ENCODE measurements at places on chromosomes 3 and 15.
A peak's percentile ranks its signal among the peaks of the same experiment; 100 is the strongest.

DNA sequence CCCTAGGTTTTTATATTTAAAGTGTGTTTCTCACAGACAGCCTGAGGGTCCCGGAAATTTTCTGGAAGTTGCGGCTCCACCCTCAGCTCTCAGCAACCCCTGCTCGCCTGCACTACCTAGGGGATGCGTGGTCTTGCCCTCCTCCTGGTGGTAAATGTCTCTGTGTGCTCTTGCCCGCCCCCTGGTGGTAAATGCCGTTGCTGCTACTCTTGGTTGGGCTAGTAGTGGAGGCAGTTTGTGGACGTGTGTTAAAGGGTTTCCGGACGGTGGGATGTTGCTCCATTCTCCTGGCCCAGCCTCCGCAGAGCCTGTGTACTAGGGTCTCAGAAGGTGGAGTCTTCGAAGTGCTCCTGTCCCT, 27.4 kb downstream of the STOML1 start:
- peak; percentile 69 for DNase-seq

DNA sequence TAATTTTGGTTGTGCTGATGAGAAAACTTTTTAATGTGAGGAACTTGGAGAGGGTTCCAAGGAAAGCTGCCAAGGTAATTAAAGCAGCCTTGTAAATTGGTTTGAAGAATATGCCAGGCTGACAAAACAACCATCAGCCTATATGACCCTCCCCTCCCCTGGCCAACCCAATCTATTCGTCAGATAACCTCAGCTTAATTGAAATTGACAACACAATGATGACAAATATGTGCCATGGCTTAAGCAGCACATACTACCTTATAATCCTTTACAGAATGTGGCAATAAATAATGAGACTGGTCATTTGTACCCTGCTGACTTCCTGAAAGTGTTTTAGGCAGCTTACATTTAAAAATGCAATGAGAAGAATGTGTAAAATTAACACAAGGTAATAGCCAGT, 118.2 kb downstream of the EFHB start:
- no peak for DNase-seq

DNA sequence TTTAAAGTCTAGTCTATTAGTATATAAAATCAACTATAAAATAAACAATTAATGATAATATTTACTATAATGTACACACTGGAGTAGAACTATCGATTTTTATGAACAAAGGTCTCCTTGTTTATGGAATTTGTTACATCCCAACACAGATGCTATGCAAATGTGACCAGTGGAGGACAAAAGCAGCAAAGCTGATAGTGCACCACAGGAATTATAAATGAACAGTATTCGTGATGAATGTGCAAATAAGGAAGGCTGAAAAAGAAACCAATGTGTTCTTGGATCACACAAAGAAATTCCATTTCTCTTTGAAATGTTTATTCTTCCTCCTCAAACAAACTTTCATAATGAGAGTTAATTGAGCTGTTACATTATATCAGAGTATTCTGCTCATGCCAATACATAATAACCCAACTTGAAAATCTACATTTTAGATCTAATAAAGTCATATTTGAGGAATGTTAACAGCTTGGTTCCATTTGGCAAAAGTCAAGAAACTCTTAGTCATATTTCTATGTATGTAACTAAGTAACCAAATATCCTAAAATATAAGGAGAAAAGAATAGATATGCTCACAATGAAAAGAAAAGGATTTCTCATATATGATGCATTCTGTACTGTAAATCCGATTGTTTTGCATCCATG, 79.3 kb downstream of the NEK10 start:
- peak; percentile 57 for DNase-seq

GRCh38 chr3:118990823-118991560, 43.7 kb downstream of the IGSF11 start:
- DNase-seq, result no peak

DNA sequence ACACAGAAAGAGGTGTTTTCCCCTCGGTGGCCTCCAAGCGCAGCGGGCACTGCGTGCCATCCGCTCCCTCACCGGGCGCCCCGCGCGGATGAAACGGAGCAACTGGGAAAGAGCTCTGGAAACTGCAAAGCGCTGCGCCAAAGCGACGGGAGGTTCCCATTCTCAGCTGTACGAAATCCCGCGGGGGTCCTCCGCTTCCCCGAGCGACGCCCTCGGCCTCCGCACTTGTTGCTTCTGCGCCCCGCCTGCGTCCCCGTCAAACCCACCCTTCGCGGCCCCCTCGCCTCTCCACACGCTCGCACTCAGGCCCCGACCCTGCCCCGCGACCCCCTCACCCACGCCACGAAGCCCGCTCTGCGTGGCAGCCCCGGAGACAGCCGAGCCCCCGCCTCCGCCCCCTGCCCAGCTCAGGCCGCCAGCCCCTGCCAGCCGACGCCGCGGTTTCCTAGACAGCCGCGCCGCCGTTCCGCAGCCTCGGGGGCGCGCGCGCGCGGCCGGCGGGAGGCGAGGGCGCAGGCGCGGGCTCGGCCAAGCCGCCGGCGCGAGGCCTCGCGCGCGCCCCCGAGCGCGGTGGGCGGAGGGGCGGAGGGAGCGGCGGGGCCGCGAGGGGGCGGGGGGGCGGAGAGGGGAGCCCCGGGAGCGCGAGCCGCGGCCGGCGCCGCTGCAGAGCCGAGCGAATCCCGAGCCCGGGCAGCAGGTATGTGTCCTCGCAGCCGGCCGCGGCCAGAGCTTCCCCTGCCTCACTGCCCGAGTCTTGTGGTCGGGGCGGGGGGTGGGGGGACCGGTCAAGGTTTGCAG, at the start of gene TMEM266:
TSS of gene TMEM266 (plus strand) at position 666 of the 798 bp plus-strand sequence. CDS start 74,279 bp downstream, outside the sequence.
- no peak for DNase-seq

DNA sequence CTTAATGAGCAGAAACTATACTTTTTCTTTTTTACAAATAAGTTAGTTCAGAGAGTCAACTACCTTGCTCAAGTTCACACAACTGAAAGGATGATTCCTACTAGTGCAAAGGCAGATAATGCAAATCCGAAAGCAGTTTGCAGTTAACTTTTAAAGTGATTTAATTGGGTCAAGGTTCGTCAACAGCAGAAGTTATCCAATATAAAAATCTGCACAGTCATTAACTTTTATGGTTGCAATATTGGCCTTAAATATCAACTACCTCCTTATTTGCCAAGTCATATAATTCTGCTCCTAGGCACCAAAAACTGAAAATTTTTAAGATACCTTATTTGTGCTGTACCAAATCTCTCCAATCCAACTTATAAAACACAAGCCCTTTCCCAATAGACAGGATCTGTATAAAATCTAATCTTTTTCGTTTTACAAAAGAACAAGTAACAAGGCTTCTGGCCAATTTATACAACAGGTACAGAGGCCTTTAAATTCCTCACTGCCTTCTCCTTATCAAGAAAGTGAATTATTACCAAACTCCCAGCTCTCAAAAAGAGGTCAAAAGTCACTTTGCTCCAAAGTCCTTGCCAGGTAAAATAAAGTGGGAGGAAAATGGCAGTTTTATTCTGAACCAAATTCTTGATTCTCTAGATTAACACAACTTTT, 416.6 kb upstream of the NECTIN3 start:
- no peak for DNase-seq

- DNase-seq, result peak; percentile 43
These were observed 134.5 kb downstream of the IGF1R start for GRCh38 chr15:98782801-98783200.

DNA sequence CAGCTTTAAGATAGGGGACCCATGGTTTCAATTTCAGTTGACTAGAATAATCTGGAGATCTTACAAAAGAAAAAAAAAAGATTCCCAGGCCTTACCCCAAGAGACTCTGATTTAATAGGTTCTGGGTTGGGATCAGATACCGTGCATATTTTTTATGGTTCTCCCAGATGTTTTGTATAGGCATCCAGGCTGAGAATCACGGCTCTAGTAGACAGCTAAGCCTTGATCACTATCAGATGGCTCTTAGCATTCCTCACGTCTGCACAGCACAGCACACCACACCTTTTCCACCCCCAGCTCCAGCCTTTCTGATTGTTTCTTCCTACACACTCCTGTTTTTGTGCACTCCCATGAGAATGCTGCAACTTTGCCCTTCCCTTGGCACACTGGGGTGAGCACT, 40.8 kb downstream of the TMEM45A start:
- DNase-seq, result peak; percentile 96

- no peak for DNase-seq
These were observed 36.5 kb upstream of the BCL2A1 start for GRCh38 chr15:80007532-80007931.

DNA sequence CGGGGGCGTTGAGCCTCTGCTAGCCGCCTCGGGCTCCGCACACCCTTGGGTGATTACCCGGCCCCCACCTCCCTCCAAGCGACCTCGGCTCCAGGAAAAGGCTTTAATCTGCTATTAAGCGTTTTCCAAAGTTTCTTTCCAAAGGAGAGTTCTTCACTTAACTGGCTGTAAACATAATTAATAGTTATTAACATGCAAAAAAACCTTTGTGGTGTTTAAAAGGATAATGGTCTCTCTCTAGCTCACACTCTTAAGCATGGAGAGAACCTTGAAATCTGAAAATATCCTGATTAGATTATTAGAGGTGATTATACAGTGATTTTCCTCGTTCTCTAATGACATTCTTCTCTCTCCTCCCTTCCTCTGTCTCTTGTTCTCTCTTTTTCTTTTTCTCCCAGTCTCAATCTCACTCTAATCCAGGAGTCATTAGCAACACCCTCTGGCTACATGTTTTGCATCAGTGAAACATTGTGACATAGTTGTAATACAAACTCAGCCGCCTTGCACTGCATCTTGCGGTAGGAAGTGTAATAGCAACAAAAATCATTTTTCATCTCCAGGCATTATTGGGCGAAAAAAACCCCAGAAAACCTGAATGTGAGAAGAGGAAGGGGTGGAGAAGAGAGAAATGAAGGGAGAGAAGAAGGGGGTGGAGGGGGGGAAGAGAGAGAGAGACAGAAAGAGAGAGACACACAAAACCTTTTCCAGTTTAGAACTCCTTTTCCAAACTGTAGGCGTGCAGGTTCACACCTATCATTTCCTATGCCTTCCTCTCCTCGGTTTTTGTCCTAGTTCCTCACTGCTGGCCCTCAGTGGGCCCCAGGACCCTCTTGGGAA, 24.4 kb downstream of the NR2F2 start:
- DNase-seq, result peak; percentile 86

DNA sequence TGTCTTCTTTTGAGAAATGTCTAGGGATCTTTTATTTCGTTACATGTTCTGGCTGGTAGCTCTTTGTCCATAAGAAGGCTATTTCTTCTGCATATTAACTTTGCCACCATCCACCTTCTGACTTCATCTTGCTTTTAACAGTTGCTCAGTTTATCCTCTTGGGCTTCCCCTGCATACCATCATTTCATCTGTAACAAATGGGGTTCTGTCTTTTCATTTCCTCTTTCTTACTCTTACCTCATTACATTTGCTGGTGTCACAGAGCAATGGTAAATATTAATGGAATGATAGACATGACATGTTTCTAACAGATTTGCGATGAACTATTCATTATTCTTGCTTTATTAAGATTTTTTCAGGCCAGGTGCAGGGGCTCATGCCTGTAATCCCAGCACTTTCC, 62.4 kb downstream of the GASK1A start:
- no peak for DNase-seq

All from AG10803 (cell line).